ENCODE measurements at places on chromosomes 16 and 17. TPM values are rescaled to one million over a fixed set of nuclear protein-coding genes. Genes with fewer than 3 reads are reported as not detected.

Gene KRTAP16-1
- total RNA-seq = not detected

Gene POLR3E
- 33.0 TPM for total RNA-seq

Gene RHBDL1
- total RNA-seq = 1.4 TPM

Gene ZNF500
- total RNA-seq = 9.8 TPM

Gene ZNF594
- total RNA-seq = 1.6 TPM

Gene BAHCC1
- 15.9 TPM for total RNA-seq

Gene AOC2
- total RNA-seq = 2.2 TPM

Gene NUPR1
- total RNA-seq = 15.5 TPM

Gene KRTAP1-5
- total RNA-seq = not detected

Gene VASN
- 8.3 TPM for total RNA-seq

Gene ARHGDIG
- 2.9 TPM for total RNA-seq

Gene GP1BA
- not detected for total RNA-seq

Gene TBX6
- 0.20 TPM for total RNA-seq

Gene SHISA9
- total RNA-seq = 0.06 TPM

Gene ERN1
- total RNA-seq = 3.6 TPM

Gene NOS2
- total RNA-seq = 0.17 TPM

Data from A549 treated with DMSO at 1 μM for 4 hours (cell line).